Retinal pigment epithelial cell (primary cell): ENCODE measurements at places on chromosomes 1 and 21.
A peak's percentile ranks its signal among the peaks of the same experiment; 100 is the strongest.

DNA sequence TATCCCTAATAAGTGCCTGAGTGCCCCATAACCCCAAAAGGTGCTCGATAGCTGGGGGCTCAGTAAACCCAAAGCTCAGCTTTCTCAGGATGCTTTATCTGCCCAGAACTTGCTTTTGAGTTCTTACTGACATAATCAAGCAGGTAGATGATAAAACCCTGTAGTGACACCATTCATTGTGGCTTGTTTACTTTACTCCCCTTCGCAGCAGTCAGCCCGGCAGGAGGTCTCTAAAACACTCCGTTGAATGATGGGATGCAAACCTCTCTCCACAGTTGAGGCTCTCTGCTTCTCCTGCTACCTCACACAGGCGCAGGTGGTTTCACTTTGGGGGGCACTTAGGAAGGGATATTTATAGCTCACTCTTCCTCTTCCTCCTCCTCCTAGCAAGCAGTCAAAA is 349.4 kb downstream of the HLX start:
- DNase-seq, result no peak

GRCh38 chr1:65467536-65467935 is 47.1 kb downstream of the LEPR start:
- DNase-seq, result no peak

- DNase-seq, result no peak
These were observed 30.1 kb upstream of the ENO1 start for GRCh38 chr1:8908388-8909151.

DNA sequence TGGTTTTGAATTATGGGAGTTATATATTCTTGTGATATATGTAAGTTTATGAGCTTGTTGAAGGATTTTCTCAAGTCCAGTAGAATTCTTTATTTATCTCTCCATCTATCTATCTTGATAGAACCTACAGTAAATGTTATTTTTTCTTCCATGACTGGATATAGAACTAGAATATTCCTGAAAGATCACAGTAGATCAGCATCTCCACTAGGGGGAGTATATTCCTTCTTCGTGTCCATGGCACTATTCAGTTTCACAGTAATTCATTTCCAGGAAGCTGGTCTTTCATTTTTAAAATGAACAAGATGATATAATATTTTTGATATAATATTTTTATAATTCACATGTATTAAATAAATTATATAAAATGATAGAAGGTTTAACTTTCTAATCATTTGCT is 18.8 kb downstream of the TMPRSS15 start:
- no peak for DNase-seq

- no peak for DNase-seq
These were observed 14.9 kb downstream of the TTC34 start for GRCh38 chr1:2786329-2787162.

- no peak for DNase-seq
These were observed 22.9 kb upstream of the CLSTN1 start for GRCh38 chr1:9846611-9847171.

DNA sequence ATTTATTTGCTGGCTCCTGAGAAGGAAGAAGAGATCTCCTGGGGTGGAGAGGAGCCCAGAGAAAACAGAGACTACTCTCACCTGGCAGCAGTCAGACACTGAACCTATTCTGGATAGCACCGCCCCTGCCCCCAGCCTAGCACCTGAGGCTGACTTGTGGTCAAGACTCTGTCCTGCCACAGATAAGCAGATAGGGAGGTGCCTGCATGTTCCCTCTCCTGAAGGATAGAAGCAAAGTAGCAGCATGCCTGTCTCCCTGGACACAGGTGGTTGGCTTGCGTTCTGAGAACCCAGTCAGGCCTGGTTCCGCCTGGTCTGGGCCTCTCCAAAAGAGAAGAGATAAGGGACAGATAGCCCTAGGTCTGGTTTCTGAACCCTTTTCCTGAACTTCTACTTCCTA is 1.3 kb upstream of the EFNA3 start:
- DNase-seq, result no peak

- DNase-seq, result peak; percentile 81
These were observed 53.8 kb upstream of the SGIP1 start for GRCh38 chr1:66480162-66480561.
